Cardiac fibroblast (primary cell): ENCODE measurements at places on chromosomes 5 and 9.

GRCh38 chr9:31372799-31373587 is 1011.5 kb upstream of the ACO1 start:
- peak; percentile 68 for DNase-seq

- DNase-seq = no peak
Measured at GRCh38 chr9:123586275-123586674, 230.3 kb downstream of the CRB2 start.

DNA sequence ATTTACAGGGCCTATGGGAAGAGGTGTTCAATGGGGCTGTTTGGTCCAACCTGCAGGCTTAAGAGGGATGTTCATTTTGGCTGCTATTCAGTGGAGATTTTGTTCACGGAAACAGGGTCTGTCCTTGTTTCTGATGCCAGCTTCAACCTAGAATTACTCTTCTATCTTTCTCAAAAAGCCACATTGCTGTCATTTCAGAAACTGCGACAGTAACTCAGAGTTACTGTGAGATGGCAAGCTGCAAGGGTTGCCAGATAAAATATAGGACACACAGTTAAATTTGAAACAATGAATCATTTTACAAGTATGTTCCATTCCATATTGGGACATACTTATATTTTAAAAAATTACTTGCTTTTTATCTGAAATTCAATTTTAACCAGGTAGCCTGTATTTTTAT is 128.0 kb downstream of the NPR3 start:
- DNase-seq = no peak

DNA sequence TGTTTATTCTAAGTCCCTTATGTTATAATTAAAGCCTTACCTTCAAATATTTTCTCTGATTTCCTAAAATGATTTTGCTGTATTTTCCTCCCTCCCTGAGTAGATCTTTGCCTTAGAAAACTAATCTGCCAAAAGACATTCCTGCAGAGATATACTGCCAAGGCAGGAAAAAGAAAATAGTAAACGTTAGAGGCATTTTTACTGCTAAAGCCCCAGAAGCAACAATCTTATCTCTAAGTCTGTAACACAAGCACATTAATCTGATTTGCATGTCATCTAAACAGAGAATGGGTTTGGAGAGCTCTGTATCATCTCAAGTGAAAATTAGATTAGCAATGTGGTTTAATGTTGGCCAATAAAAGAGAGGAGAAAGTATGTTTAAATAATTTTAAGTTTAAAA is 847.7 kb downstream of the MAT2B start:
- peak; percentile 56 for DNase-seq

DNA sequence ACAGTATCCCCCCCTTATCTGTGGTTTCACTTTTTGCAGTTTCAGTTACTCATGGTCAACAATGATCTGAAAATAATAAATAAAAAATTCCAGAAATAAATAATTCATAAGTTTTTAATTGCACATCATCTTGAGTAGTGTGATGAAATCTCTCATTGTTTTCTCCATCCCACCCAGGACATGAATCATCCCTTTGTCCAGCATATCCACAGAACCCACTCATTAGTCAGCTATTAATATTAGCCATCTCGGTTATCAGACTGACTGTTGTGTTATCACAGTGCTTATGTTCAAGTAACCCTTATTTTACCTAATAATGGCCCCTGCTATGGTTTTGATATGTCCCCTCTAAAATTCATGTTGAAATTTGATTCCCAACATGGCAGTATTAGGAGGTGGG is 40.7 kb downstream of the FAM114A2 start:
- DNase-seq = peak; percentile 61

DNA sequence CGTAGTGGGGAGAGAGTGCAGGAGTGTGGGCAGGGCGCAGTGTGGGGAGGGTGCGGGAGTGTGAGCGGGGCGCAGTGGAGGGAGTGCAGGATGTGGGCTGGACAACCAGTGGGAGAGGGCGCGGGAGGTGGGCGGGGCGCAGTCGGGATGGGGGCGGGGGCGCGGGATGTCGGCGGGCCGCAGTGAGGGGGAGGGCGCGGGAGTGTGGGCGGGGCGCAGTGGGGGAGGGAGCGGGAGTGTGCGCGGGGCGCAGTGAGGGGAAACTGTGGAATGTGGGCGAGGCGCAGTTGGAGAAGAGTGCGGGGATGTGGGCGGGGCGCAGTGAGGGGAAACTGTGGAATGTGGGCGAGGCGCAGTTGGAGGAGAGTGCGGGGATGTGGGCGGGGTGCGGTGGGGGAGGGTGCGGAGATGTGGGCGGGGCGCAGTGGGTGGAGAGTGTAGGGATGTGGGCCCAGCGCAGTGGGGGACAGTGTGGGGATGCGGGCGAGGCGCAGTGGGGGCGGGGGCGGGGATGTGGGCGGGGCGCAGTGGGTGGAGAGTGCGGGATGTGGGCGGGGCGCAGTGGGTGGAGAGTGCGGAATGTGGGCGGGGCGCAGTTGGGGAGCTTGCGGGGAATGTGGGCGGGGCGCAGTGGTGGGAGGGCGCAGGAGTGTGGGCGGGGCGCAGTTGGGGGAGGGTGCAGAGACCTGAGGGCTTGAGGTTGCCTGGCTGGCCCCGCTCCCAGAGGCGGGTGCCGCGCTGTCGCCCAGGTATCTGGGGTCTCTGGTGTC is at the start of gene NXNL2:
Gene NXNL2 (plus strand): TSS at position 723 of the 770 bp plus-strand sequence. CDS start 257 bp downstream, outside the sequence.
- peak; percentile 88 for DNase-seq

DNA sequence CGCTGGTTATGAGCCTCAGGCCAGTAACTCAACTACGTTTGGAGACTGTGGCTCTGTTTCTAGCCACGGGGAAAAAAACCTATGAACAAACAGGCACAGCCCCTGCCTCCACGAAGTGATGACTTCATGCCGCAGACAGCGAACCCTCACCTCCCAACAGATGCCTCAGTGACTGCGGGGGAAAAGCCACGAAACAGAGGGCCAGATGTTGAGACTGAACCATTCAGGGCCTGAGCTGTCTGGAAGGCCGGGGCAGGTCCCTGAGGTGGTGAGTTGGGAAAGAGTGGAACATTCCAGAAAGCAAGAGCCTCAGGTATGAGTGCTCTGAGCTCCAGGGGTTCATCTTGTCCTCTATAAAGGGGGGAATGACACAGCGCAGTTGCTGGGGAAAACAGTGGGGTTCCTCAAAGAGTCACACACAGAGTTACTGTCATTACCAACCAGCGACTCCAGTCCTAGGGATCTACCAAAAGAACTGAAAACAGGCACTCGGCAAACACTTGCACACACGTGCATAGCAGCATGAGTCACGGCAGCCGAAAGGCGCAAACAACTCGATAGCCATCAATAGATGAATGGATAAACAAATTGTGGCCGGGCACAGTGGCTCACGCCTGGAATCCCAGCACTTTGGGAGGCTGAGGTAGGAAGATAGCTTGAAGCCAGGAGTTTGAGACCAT is 15.3 kb downstream of the PLPP7 start:
- DNase-seq = no peak

- DNase-seq = no peak
Measured at GRCh38 chr9:24824607-24825006, 278.9 kb upstream of the IZUMO3 start.

- DNase-seq = no peak
Measured at GRCh38 chr9:111985315-111985714, 88.7 kb downstream of the UGCG start.

DNA sequence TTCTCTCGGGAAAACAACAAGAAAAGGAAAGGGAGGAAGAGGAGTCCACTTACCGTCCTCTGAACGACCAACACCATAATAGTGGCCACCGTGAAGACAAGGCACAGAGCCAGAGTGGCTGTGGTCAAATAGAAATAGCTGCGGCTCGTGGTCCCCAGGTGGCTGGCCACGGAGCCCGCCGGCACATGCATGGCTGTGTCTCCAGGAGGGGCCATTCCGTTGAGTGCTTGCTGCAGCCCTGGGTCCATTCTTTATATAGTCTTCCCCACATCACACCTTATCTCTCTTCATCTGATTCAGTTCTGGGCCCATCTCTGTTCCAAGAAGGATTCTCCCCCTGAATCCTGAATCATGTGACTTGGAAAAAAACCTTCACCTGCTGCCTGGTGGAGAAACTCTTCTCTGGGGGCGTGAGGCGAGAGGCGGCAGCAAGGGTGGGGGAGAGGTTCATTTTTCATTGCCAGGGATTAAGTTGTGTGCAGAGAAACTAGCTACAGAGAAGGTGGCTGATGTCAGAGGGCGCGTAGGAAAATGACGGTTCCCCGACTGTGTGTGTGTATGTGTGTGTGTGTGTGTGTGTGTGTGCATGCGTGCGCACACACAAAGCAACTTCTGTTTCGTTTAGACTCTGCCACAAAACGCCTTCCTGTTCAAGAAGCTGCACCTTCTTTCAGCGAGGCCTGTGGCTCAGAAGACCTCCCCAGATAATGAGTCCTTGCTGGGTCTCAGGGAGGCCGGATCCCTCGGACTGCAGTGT is at the start of gene TNFSF8:
Gene TNFSF8 (minus strand): TSS at position 536 of the 757 bp plus-strand sequence. CDS start 288 bp downstream, at position 248.
- DNase-seq = no peak

DNA sequence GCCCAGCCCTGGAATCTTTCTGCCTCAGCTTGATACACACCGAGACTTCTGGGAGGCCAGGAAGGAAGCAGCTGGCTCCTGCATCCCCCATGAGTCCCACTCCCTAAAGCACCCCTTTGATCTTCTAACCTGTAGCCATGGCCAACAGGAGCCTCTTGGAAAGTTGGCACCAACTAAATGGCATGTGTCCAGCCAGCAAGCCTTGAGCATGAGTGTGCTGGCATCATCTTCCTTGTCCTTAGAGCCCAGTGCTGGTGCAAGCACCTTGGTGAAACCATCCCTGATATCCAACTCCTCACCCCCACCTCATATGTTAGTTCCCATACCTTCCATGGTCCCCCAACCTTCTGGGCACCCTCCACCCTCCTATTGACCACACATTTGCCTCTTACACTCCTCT is 130.4 kb downstream of the CRB2 start:
- no peak for DNase-seq

- peak; percentile 56 for DNase-seq
Measured at GRCh38 chr9:110579862-110580219, 300 bp upstream of the SVEP1 start.

DNA sequence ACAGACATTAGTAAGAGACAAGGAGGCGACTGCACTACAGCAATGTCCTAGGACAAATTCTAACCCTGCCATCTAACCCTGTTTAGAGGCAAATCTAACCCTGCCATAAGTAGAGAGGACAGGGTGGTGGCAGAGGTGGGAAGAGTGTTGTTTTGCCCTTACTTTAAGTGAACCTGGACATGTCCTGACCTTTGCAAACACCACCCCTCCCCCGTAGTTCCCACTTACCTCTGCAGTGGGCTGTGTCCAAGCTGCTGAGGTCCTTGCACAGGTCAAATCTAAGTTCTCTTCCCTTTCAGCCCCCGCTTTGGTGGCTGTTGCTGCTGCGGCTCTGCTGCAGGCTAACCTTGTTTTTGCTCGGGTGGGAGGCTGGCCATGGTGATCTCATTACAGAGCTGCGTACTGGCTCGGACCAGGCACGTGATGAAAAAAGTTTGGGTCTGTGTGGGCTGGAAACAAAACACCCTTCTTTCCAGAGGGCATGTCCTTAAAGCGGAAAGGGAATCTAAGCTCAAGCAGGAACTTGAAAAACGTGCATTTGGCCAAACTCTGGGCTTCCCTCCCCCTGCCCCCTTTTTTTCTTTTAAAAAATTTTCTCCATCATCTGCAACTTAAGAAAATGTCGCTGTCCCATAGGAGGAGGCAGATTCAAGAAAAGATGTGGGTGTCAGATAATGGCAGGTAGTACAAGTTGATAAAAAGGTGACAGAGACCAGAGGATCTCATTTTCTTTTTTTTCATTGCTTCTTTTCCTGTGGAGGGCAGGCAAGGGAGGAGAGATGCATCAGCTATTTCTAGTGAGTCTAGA is at the start of gene FAXDC2:
Gene FAXDC2 (minus strand): TSS at position 349 of the 808 bp plus-strand sequence. CDS start 12,425 bp downstream, outside the sequence.
- DNase-seq = peak; percentile 92

GRCh38 chr5:121725450-121725849 is 126.2 kb upstream of the FTMT start:
- no peak for DNase-seq

DNA sequence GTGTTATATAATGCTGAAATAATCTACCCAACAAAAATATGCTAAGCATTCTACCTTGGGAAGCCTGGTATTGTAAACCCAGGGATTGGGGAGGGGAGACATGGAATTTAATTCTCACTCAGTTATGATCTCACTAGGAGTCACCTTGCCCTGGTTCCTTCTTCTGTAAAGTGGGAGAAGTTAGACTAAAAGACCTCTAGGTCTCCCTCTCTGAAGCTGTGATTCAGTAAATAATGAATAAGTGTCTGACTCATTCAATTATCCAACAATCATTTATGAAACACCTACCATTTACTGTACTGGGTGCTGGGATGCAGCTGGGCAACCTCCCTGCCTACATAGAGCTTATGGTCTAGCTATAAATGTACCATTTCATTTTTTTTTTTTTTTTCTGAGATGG is 20.2 kb upstream of the SPARC start:
- no peak for DNase-seq

DNA sequence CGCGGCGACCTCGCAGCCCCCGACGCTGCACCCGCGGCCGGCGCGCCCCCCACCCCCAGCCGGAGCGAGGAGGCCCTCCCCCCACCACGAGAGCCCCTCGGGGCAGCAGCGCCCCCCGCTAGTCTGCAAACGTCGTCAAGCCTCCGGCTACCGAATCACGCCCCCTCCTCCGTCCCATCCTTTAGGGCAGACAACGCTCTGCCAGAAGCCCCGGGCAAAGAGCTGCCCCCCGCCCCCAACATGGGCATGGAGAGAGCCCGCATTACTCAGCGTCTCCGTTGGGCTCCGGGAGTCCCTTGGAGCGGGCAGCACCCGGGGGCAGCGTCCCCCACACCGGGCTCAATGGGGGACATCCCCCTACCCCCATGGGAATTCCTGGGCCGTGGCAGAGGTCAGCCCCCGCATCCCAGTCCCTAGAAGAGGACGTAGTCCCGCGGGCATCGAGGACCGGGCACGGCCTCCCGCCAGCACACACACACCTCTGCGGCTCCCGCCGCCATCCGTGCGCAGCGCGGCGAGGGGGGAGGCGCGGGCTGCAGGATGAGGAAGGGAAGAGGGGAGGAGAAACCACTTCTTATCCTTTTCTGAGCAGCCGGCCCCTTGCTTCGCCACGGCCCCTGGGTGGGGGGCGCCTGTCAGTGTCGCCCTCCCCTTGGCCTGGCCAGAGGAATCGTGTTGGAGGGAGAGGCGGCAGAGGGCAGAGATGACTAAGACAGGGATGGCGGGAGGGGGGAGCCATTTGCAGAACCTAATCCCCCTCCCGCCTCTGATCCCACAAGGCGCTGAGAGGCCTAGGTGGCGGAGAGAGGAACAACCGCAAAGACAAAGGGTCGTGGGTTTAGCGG is 750 bp downstream of the DNM1 start:
- peak; percentile 33 for DNase-seq

DNA sequence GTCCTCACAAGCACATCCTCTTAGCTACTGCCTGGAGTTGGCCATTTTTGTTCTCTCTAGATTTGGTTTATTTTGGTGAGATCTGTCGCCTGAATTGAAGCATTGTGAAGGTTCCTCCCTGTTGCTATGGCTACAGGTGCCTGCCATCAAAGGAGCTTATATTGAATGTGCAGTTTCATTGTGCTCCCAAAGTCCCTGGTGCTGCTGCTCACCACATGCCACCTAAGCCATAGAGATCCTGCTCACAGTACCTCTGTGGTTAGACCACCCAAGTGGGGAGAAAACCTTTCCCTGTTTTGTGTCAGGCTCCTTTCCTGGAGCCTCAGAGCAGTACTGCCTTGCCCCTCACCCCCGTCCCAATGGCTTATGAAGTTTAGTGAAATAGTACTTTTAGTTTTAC is 383.4 kb downstream of the TMEM38B start:
- DNase-seq = no peak
